Right hindlimb (tissue), 1 donor: ENCODE measurements at places on chromosomes 7 and 10.
A peak's percentile ranks its signal among the peaks of the same experiment; 100 is the strongest.

DNA sequence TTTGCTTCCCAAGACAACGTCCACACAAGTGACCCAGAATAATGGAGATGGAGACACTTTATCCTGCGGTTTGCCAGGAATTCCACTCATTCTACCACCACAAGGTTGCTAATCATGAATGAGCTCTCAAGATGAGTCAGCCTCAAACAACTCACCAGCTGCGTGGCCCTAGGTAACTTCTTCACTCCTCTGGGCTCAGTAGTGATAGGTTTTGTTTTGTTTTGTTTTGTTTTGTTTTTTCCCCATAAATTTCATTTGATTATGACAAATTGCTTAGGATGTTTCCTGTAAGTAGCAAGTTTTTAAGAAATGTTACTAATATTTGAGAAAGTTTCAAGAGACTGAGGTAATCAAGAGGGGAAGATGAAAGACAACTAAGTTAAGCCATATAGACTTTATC, 286.8 kb downstream of the PARD3 start:
- DNase-seq, result no peak

GRCh38 chr7:107596881-107597581, 17.0 kb downstream of the BCAP29 start:
- DNase-seq, result no peak

GRCh38 chr7:44148961-44149536, 7.9 kb upstream of the MYL7 start:
- DNase-seq, result no peak

- no peak for DNase-seq
These were observed 8.7 kb upstream of the SAMD9L start for GRCh38 chr7:93156884-93157283.

- DNase-seq, result peak; percentile 31
These were observed 236.3 kb upstream of the PLXDC2 start for GRCh38 chr10:19579761-19580545.

DNA sequence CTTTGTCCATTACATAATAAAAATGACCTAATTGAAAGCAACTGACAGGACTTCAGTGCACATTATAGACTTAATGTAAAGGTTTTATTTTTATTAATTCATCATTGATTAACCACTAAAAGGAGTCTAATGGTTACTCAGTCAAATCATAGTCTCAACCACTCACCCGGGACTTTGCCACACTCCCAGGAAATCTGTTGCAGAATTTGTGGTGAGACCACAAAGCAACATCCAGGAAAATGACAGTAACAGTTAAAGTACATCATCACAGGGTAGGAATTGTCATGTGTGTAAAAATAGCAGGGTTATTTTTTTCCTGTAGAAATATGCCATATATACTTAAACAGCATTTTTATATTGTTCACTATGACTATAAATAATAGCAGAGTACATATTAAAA, 6.3 kb upstream of the HGF start:
- no peak for DNase-seq

- no peak for DNase-seq
These were observed 162.1 kb upstream of the NOBOX start for GRCh38 chr7:144565586-144565985.
